ENCODE measurements at places on chromosomes 6 and 20.
A peak's percentile ranks its signal among the peaks of the same experiment; 100 is the strongest.

DNA sequence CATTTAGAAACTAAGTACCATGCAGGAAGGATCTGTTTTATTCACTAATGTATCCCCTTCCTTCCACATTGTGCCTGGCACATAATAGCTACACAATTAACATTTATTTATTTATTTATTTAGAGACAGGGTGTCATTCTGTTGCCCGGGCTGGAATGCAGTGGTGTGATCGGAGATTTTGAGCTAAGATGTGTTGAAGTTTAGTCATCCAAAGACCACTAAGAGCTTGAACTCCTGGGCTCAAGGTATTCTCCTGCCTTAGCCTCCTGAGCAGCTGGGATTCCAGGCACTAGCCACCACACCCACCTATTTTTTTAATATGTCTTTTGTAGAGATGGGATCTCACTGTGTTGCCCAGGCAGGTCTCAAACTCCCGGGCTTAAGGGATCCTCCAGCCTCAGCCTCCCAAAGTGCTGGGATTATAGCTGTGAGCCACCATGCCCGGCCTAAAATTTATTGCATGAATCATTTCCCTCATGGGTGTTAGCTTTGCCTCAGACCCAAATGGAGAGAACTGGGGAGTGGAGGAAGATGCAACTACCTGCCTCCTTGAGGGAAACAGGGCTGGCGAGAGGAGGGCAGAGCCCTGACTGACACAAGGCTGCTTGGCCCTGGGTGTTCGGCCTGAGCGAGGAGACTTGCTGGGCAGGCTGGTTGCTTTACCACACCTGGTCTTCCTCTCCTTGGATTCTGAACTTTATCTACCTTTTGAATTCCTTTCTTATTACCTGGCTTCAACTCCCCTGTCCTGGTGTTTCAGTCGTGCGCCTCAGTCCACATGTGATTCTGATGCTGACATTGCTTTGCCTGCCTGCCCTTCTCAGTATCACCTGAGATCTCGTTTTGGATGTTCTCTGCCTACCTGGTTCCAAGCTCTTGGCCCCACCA is 1.7 kb upstream of the DYNLT1 start:
- DNase-seq: no peak

GRCh38 chr20:5072756-5073659 is 46.8 kb downstream of the PCNA start:
- DNase-seq: peak; percentile 37

- DNase-seq: no peak
Measured at GRCh38 chr6:110002676-110003075, 24.6 kb downstream of the GPR6 start.

DNA sequence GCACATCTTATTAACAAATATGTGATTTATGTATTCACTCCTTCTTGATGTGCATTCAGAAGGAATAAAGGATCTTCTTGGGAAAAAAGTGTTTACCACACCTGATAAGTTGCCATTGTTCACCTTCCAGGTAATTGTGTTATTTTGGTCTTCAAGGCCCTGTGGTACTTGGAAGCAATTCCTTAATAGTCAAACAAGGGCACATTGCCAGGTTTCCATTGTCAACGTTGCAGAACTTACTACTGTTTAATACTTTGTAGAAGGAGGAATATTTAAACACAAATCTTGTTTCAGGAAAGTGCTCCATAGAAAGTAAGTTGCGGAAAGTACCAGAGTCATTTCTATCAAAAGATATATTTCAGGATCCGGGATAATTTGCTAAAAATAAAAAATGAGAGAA is 129.5 kb upstream of the SGK1 start:
- DNase-seq: no peak

- no peak for DNase-seq
Measured at GRCh38 chr20:22752324-22752723, 168.0 kb upstream of the FOXA2 start.
